ENCODE measurements at places on chromosomes 1 and 21. TPM values are rescaled to one million over a fixed set of nuclear protein-coding genes. Genes with fewer than 3 reads are reported as not detected.

- DNase-seq, result no peak
Observed at GRCh38 chr1:95263450-95263849, 29.4 kb downstream of the RWDD3 start.

VHLL gene
- total RNA-seq, result not detected

DNA sequence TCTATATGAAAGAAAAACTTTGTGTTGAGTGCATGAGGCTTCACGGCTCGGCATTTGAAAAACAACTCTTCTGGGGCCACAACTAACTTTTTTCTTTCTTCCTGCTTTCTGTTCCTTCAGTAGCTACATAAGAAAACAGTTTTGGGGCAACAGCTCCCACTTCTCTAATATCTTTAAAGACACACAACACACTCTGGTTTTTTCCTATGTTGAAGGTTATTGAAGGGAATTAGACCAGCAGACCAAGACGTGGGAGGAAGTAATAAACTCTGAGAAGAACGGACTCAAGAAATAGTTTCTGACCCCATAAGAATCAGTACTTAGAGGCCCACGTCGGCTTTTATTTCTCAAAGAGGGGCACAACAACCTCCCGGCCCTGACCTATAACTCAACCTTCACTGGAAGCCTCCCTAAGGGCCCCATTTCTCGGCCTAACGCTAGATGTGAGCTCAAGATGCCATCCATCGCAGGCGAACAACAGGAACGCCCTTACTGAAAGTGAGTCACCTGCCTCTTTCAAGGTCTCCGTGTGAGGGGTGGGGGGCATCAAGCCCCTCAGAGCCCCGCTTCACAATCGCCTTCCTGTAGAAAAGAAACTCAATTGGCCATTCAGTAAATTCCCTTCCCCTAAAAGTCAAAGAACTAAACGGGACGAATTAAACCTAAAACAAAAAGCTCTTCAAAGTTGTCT lies 844 bp downstream of the ZMYM6 start:
- DNase-seq, result peak; percentile 74

TMEM51 gene
- total RNA-seq, result not detected

- DNase-seq, result peak; percentile 65
Observed at GRCh38 chr1:27616441-27616840, 12.5 kb upstream of the AHDC1 start.

DNA sequence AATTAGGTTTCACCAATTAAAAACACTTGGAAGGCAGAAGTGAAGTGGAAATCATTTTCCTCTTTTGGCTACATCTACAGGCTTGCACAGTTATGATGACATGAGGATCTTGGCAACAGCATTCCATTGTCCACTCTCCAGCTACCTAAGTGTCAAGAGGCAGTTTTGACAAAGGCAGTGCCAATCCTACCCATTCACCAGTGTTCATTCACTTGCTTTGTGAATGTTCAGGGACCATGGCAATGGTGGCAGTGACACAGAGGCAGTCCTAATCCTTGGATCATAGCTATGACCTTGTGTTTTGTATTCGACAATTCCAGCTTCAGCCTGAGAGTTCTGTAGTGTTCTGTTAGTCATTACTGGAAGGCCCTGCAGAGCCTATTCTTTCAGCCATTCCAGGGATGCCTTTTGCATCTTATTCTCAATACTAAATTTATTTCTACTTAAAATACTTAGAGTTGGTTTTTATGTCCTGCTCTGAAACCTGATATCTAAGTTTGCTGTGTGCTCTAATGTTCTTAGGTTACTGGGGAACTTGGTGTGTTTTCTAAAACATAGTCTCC lies 36.7 kb downstream of the CRB1 start:
- no peak for DNase-seq

- DNase-seq, result no peak
Observed at GRCh38 chr1:231106347-231106746, 55.5 kb upstream of the TRIM67 start.

DNA sequence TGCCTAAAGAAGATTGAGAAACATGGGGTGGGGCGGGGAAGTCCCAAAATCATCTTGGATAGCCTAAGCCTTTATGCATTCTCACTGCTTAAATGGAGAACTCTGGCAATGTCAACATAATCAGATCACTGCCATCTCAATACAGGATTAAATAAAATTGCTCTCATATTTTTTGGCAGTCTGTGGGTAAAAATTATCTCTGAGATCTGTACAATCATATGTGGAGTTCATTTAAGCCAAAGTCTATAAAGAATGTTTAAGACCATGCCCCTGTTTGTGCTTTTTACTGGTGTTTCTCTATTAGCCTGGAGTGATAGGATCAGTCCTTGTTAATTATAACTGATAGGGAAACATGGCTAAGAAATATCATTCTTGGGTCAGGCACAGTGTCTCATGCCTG lies 136.3 kb downstream of the GPR52 start:
- no peak for DNase-seq

TDRD10 gene
- total RNA-seq, result not detected

TNFSF18 gene
- not detected for total RNA-seq

DNA sequence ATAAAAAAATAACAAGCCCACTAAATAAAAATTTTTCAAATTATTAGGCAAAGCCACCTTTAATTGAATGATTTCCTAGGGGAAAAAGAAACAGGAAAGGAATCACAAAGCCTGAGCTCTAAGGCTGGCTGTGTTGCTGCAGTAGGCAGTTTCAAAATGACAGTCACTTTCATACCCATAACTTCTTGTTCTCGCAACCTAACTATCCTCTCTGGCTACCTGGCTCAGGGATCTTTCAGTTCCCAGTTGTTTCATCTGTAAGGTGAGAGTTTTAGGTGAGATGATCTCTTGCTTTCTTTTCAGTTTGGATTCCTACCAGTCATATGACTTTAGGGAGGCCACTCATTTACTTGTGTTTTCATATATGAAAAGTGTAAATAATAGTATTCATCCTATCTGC lies 226.1 kb downstream of the ASTN1 start:
- DNase-seq, result no peak

HHIPL2 gene
- not detected for total RNA-seq

DNA sequence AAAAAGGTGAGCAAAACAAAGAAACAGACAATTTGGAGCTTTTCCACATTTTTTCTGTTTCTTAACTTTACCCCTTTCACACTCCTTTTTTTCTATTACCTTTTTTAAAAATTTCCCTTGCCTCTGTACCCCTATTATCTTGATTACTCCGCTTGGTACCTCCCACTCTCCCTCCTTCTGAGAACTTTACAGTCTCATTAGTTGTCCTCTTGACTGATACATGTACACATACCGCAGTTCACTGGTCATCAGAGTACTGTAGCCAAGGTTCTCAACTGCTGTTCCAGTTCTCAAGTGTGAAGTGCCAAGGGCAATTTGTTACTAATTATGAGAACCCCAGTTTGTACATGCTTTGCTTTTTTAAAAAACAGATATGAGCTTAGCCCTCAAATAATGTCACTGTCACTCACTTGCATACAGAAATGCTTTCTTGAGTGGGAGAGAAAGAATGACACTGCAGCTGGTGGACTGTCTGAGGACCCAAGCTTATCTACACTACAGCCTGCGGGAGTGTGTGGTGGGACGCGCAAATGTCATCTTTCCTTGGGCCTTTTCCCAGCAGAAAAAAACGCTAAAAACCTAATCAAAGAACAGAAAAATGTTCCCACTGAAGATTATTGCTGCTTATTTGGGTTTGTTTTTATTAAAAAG lies 160.8 kb downstream of the DISP1 start:
- DNase-seq, result no peak

- no peak for DNase-seq
Observed at GRCh38 chr1:68101829-68102228, 51.4 kb upstream of the DIRAS3 start.

DNA sequence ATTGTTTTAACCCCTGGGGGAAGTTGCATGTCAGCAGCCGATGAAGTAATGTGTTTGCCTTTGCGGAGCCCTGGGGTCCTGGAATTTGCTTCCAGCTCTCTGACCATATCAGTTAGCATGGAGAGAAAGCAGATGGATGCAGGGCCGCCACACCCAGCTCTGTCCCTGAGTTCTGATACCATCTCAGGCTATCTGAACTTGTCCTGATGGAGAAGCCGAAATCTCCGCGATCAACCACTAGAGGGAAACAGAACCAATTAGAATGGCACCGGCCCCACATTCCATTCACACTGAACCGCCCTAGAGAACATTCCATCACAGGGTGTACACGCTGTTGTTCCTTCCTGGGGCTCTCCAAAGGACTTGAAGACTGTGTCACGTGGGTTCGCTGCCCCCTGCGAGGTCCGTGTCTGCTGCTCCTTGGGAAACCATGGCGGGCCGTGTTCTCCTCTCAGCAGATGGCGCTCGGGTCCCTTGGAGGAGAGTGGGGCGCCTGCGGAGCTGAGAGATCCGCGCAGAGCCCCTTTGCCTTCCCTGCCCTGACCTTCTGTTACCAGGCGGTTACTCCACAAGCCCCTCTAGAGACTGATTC lies 75.4 kb downstream of the ABCA4 start:
- peak; percentile 68 for DNase-seq

DNA sequence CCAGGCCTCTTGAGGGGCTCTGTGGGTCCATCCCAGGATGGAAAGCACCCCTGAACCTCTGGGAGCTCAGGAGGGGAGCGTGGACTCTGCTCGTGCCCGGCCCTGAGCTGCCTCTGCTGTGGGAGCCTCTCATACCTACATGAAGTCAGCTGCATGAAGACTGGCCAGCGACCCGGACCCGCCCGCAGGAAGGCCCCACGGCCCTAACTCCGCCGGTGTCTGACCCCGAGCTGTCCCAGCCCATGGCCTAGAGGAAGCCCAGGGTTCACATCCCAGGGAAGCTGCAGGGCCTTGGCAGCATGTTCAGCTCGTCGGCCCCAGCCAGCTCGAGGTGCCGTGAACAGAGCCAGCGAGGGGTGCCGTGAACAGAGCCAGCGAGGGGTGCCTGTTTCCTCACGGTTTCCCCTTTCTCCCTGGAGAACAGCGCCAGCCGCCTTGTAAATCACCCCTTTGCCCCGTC lies 178.1 kb upstream of the ARHGEF16 start:
- no peak for DNase-seq

GRCh38 chr1:191582169-191582568 lies 576.1 kb upstream of the RGS18 start:
- DNase-seq, result no peak

LCE2B gene
- not detected for total RNA-seq

GBP7 gene
- not detected for total RNA-seq

Measured in Karpas-422 (cell line).